ENCODE measurements at places on chromosomes 3 and 15. TPM values are rescaled to one million over a fixed set of nuclear protein-coding genes. Genes with fewer than 3 reads are reported as not detected.

DNA sequence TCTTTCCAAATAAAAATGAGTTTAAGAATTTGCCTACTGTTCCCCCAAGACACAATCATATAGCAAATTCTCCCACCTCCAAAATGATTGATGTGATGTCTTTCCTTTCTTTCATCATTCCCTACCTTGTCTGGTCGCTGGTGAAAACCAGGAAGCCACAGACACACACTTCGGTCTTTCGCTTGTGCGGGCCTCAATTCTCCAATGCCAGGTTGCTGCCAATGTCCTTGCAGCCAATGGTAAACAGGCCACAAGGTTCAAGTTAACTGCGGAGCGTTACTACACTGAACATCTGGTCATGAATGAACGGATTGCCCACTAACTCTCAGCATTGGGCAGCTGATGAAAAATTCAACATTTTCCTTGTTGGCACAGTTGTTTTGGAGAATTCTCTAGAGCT, 192.2 kb downstream of the FOXP1 start:
- no peak for DNase-seq

- DNase-seq, result no peak
These were observed 418.2 kb upstream of the ZNF717 start for GRCh38 chr3:76203578-76203977.

DNA sequence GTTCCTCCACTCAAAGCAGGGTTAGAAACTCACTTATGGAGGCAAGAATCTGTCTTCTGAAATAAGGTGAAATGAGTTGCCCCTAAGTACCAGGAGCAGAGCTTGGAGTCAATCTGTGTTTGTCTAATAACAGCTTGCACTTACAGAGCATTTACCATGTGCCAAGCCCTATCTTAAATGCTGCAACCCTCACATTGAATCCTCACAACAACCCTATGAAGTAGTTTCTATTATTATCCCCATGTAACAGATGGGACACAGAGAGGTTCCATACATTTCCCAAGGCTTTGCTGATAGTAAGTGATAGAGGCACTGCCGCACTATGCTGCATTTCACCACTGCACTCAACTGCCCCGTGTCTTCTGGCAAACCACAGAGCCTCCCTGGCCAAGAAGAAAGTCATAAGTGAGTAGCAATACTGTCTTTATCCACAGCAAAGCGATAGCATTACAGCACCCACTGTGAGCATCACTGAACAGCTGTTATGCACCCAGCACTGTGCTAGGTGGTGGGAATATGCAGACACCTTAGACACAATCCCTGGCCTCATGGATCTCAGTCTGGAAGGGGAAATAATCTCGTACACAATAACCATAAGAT, 141.5 kb downstream of the SSR3 start:
- DNase-seq, result no peak

Gene EXD1
- polyA plus RNA-seq, result not detected

- no peak for DNase-seq
These were observed 75.0 kb downstream of the STRIT1 start for GRCh38 chr3:155218462-155218861.

- peak; percentile 44 for DNase-seq
These were observed 1.8 kb downstream of the IFT122 start for GRCh38 chr3:129441782-129442181.

DNA sequence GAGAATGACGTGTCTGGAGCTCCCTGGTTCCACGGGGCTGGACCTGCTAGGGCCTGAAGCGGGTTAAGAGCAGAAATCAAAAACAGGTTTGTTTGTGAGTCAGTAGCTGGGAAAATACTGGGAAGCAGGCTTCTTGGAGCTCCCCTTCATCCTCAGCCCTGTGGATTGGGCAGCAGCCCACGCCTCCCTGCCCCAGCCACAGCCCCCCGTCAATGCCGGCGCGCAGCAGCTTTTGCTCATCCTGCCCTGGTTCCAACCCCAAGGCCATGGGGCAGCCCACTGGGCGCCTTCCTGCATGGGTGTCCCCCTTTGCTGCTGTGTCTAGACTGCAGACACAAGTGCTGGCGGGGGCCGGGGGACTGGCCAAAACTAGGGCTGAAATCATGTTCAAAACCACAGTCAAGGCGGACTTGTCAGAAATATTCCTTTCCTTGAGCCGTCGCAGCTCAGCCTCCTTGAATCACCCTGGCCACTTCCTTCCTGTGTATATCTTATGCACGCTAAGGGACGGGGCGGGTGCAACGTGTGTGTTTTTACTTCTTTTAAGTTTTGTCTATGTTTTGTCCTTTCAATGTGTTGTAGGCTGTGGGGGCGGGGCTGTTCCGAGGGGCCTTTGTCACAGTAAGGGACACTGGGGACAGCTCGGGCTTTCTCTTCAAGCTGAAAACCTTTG, 108.1 kb downstream of the KLF13 start:
- no peak for DNase-seq

- no peak for DNase-seq
These were observed 44.9 kb upstream of the FURIN start for GRCh38 chr15:90823455-90823974.

DNA sequence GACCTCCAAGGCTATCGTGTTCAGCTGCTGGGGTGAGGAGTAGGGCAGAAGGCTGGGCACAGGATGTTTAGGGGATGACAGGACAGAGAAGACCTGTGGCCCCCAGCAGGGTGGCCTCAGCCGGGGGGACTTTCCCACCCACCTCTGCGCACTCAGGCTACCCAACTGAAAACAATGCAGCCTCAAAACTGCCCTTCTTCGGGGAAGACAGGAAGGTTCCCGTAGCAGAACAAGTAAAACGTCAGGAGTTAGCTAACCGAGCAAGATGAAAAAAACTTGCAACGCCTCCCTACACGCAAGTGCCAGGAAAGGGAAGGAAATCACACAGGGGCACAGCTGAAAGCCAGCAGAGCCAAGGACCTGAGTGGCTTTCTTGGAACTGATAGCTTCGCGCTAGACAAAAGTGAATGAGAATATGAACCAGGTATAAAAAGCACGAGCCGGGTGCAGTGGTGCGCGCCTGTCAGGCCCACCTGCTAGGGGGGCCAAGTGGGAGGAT, 38.4 kb upstream of the FURIN start:
- no peak for DNase-seq

DNA sequence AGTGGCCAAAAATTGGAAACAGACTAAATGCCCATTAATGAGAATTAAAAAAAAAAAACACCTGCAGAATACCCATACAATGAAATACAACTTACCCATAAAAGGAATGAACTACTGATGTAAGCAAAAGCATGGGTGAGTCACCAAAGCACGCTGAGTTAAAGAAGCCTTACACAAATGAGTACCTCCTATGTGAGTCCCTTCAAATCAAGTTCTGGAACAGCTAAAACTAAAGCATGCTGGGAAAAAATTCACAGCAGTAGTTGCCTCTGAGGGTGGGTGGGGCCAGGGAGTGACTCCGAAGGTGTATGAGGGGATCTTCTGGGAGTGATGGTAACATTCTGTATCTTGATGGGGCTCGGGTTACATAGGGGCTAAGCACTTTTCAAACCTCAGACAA, 11.4 kb downstream of the MYO5C start:
- DNase-seq, result no peak

DNA sequence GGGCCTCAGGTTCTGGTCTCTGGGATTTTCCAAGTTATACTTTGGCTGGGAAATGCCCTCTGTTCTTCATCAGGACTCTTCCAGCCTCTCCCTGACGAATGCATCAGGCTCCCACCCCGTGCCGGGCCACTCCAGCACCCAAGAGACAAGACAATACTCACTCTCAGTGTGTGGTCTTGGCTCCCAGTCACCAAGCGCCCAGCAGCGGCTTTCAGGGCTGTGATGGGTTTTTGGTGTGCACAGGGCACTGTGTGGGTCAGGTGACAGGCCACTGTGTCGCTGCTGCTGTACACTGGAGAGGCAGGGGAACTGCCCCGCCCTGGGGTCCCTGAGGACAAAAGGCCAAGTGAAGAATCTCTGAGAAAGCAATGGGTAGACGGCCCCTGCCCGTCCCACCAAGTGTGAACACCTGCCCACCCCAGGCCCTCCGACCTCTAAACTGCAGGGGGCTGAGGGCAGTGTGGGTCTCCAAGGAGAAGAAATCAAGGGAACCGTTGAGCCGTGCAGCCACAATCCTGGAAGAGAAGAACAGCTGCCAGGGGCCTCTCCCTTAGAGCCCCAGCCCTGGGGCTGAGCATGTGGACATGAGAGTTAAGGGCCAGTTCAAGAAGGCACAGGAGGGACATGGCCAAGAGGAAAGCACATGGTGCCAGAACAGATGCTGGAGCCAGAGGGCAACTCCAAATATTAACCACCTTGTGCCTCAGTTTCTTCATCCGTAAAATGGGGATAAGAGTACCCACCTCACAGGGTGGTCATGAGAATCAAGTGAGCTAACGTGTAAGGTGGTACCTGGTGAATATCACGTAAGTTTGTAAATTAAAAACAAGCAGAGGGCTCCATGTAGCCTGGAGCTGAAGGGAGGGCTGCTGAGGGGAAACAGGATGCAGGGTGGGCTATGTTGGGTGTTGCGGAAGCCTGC, 34.1 kb downstream of the PTPN23 start:
- no peak for DNase-seq

Gene GHRL
- polyA plus RNA-seq, result 0.34 TPM

DNA sequence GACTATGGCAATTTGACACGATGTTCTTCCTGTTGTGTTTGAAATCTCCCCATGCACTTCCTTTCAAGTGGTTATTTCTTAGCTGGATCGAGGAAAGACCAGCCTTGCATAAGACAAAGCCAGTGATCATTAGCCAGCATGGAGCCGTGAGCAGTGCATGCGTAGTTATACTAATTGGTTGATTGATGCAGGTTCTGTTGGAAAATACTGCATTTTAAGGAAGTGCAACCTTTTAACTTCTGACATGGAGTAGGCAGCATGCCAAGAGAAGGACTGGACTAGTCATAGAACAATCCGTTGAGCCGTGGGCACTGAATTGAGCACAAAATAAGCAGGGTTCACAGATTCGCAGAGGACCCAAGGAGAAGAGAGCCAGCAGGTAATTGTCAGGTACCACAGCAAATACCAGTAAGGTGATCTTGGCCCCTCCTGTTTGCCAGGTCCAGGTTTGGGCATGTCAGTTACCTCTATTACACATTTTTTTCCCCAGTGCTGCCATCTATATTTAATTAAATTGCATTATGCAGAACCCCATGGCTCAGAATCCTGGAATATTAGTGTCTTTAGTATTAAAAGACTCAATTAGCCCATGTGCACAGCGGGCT, 29.0 kb upstream of the BCL6 start:
- DNase-seq, result no peak

Gene EOMES
- polyA plus RNA-seq, result 2.2 TPM

Gene CD200R1
- 2.8 TPM for polyA plus RNA-seq

Gene ROBO1
- 49.5 TPM for polyA plus RNA-seq

DNA sequence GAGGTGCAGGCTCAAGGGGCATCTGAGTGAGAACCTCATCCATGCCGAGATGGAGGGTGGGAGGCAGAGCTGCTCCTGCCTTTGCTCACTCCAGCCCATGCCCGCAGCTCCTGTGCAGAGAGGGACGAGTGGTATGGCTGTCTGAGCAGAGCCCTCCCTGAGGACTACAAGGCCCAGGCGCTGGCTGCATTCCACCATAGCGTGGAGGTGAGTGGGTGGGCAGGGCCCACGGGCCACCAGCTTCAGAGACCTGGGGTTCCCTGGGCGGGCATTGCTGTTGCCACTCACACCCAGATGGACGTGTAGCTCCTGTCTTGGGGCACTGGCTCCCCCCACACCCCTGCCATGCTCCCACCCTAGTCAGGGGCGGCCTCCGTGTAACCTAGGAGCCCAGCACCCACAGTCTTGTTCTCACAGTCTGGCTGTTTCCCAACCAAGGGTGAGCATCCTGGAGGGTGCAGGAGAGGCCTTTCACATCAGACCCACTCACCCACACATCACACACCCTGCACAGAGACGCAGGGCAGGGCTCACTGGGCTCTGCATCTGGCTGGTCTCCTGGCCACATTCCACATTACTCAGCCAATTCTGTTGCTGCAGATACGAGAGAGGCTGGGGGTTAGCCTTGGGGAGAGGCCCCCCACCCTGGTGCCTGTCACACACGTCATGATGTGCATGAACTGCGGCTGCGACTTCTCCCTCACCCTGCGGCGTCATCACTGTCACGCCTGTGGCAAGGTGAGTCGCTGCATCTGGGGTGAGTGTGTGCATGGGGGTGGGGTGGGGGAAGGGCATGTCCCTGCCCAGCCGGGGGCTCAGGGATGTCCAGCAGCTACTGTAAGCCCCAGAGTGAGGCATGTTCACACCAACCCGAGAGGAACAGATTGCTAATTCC, 25.3 kb upstream of the NR2C2 start:
- DNase-seq, result peak; percentile 42

DNA sequence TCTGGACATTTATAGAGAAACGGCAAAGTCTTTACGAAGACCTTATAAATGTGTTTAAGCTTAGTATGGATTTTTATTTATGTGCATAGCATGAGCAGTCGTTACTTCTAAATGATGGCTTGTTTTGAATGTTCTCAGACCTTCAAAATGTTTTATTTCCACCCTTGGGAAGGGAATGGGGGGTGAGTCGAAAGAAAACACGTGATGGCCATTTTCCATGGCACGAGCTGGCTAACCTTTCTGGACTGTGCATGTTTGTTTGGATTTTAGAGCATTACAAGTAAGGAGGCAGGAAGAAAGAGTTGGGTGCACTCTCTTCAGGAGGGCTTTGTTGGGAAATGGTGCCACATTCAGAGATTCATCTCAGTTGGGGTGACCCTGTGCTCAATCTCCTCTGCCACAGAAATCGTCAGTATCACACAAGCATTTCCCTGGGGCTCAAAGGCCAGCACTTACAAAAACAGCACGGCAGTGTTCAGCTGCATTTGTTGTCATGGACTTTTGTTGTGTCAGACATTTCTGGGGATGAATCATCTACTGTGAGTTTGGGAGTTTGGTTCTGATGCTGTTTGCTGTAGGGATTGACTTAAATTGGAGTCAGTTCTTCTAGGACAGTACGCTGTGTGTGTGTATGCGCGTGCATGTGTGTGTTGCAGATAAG, 52.3 kb upstream of the ADAMTS9 start:
- peak; percentile 39 for DNase-seq

DNA sequence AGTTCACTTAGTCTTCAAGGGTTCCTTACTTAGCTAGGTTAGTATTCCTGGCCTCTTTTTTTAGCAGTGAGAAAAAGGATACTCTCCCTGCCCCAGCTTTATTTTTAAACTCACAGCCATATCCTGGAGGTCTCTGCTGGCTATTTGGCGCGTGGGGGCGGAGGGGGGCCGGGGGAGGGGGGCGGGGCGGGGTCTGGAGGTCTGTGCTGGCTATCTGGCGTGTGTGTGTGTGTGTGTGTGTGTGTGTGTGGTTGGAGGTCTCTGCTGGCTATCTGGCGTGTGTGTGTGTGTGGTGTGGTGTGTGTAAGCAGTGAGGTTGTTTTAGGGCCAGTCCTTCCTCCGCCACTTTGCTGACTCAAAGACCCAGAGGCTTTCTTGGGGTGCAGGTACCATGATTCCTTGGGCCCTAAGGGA, 579 bp upstream of the PLAAT1 start:
- DNase-seq, result no peak

Gene CACNA2D3
- 2.0 TPM for polyA plus RNA-seq

Gene B3GALNT1
- polyA plus RNA-seq, result 11.6 TPM

Gene EIF1B
- 156 TPM for polyA plus RNA-seq
